ENCODE measurements at places on chromosomes 5 and 9. TPM values are rescaled to one million over a fixed set of nuclear protein-coding genes. Genes with fewer than 3 reads are reported as not detected.

Gene ARID3C
- total RNA-seq = not detected

Gene NR5A1
- total RNA-seq = not detected

Gene CCDC187
- 0.02 TPM for total RNA-seq

Gene PCDHA12
- not detected for total RNA-seq

Gene RLN2
- not detected for total RNA-seq

Gene MAP1B
- 75.1 TPM for total RNA-seq

DNA sequence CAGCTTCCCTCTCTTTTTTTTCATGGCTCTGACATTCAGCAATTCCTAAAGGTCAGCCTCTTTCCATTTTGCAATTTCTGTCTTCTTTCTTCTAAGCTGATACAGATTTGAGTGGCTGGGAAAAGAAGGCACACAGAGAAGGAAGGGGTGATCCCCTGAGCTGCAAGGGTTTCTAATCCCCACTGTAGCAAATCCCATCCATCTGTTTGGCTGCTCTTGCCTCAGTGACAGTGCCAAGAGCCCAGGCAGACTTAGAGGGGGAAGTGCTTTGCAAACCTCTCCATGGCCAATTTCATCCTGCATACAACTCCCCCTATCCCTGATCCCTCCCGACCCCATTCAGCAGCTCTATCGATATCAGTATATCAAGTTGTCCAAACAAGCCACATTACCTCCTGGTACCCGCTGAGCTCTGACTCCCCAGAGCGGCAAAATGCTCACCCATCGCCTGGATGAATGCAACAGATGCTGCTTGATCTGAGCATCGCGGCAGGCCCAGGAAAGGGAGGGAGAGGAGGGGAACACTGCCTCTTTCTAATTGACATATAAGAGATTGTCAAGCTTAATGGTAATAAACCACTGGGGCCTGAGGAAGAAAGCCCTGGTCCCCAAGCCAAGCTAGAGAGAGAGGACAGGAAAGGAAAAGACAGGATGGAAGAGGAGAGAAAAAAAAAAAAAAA lies 268.9 kb downstream of the ASTN2 start:
- DNase-seq = no peak

DNA sequence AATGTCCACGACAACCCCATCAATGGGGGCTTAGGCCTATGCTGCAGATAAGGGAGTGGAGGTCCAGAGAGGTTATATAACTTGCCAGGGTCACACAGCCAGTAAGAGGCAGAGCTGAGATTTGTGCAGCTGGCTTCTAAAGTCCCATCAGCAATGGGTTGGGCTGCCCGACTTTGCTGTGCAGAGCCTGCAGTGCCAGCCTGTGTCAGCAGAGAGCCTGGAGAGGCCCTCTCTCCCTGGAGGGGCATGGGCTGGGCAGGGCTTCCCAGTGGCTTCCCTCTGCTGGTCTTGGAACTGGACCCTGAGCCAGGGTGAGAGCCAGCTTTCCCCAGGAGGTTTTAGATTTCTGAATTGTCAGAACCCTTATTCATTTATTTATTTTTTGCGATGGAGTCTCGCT lies 77.2 kb upstream of the RAPGEF1 start:
- DNase-seq = no peak

- no peak for DNase-seq
These were observed 153.6 kb downstream of the FAM114A2 start for GRCh38 chr5:153885141-153885540.

GRCh38 chr5:168843277-168844015 lies 264.3 kb upstream of the PANK3 start:
- no peak for DNase-seq

GRCh38 chr9:81636255-81636599 lies 53.1 kb downstream of the TLE1 start:
- DNase-seq = no peak

- DNase-seq = no peak
These were observed 7.8 kb downstream of the RARS1 start for GRCh38 chr5:168494057-168494555.

GRCh38 chr9:35757226-35757891 lies 3.3 kb upstream of the MSMP start:
- DNase-seq = no peak

GRCh38 chr9:127172066-127172707 lies 49.8 kb upstream of the ANGPTL2 start:
- DNase-seq = no peak

GRCh38 chr9:38082446-38083287 lies 13.6 kb upstream of the SHB start:
- DNase-seq = no peak

GRCh38 chr9:79447762-79448161 lies 124.0 kb upstream of the TLE4 start:
- DNase-seq = no peak

DNA sequence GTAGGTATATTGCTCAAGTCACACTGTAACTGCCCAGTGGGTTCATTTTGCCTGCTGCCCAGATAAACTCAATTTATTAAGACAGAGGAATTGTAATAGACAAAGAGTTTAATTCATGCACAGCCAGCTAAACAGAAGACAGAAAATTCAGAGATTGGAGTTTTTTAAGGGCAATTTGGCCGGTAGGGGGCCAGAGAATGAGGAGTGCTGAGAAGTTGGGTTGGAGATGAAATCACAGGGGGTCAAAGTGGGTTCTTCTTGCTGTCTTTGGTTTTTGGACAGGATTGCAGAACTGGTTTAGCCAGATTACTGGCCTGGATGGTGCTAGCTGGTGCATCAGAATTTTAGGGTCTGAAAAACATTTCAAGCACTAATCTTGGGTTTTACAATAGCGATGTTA lies 20.7 kb upstream of the IL33 start:
- DNase-seq = no peak

DNA sequence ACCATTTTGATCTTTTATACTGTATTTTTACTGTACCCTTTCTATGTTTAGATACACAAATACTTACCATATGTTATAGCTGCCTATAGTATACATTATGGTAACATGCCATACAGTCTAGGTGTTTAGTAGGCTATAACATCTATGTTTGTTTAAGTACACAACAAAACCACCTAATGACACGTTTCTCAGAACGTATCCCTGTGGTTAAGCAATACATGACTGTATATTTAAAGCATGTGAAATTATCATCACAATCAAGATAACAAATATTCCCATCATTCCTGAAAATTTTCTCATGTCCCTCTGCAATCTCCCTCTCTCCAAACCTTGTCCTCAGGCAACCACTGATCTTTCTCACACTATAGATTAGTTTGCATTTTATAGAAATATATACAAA lies 66.4 kb upstream of the SUSD1 start:
- no peak for DNase-seq
